ENCODE measurements at places on chromosomes 3 and 15.

DNA sequence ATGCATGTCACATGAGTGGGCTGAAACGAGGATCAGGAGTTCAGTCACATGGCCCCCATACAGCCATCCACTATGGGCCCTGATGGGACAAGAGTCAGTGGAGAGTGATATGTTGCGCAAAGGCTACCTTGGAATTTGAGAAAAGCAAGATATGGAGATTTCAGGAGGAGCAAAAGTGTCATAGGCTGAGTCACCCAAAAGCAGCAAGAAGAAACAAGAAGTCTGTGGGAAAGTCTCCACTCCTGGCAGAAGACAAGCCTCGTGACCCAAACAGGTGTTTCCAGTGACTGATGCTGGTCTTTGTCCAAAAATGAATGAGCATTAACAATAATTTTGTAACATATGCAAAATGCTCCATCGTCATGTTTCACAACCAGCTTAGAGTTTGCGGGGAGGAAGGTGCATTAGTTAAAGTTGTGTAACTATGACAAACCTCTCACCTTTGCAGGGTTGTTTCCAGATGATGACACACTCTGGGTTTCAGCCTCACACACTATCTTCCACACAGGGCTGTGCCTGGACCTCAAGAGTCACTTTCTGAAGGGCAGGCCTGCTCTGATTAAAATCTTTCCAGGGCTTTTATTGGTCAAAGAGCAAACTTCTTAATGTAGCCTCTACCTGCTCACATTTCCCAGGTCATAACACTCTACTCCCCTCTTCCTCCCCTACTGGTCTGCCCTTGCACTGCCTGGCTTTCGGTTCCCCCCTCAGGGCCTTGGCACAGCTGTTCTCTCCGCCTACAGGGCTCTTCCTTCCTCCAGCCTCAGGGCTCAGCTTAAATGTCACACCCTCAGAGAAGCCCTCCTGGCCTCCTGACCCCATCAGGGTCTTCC, 3.9 kb upstream of the DNASE1L3 start:
- DNase-seq = peak; percentile 23

GRCh38 chr15:71564217-71564616, 246.1 kb upstream of the NR2E3 start:
- no peak for DNase-seq

DNA sequence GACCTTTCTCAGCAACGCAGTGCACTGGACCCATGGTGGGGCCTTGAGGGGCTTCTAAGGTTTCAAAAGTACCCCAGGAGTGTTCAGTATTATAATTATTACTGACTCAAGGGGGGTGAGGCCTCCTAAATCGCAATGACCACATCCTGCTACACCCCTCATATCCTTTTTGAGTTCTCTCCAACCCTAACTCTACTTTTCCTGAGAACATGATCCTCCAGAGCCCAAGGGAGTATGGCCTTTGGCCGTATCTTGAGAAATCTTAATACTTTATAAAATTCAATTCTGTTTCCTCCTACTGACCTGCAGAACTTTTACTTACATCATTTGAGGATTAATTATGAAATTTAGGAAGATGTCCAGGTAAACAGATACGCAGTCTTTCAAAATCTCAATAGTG, 30.4 kb upstream of the RARRES1 start:
- no peak for DNase-seq

DNA sequence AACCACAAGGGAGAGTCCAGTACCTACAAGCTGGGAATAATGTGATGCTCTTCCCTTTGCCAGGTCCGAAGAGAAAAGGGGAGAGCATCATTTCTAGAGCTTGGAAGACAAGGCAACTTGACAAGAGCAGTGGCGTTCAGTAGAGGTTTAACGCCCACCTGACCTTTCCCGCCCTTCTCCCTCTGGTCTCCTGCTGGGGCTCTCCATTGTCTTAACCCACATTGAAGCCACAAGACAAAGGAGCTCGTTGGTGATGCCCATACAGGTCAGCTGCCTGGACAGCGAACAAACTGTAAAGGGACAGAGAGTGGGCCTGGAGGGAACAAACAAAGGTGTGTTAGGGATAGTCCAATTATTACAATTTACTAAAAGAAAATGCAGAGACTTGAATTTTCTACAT, 13.1 kb upstream of the DUT start:
- DNase-seq = peak; percentile 34

GRCh38 chr3:58697561-58697960, 31.0 kb upstream of the FAM3D start:
- no peak for DNase-seq

GRCh38 chr3:192422997-192423342, 304.4 kb downstream of the FGF12 start:
- no peak for DNase-seq

DNA sequence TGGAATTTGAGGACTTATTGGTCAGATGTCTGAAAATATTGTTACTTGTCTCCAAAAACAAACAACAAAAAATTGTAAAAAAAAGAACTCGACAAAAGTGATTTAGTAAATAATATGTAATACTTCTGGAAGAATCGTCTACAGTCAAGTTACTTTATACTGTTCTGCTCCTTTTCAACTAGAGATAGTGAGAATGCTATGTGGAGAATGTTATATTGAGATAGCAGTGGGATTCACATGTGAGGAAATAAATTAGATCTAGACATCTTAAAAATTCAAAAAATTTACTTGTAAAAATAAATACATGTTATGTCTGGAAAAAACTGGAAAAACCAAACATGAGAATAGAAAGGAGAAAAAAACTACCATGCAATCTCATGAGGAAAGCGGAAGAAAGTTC, 64.9 kb downstream of the SGO1 start:
- no peak for DNase-seq

DNA sequence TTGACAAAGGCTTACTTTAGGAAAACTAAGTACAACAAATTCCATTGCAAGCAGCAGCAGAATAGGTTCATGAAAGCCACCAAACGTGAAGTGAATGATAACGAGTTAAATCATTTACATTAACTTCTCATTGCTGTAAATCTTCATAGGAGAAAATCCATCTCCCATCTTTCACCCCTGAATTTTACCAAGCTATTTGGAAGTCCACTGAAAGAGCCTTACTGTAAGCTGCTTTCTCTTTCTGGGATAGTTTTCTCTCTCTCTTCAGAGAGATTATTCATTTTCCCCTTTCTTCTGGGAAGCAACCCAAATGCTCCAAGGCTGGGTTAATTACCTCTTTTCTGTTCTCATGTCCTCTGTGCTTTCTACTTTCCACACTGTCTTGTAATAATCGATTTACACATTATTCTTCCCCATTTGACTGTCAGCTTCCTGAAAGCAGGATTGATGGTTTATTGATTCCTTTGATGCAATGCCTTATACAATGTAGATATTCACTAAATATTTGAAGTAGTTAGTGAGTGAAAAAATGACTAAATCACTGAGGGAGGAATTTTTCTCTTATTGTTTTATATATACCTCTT, 914.3 kb upstream of the ARPP21 start:
- no peak for DNase-seq

- DNase-seq = peak; percentile 87
Observed at GRCh38 chr3:53375019-53375418, 27.7 kb upstream of the DCP1A start.

- peak; percentile 78 for DNase-seq
Observed at GRCh38 chr3:52518723-52519444, 14.8 kb downstream of the NT5DC2 start.

DNA sequence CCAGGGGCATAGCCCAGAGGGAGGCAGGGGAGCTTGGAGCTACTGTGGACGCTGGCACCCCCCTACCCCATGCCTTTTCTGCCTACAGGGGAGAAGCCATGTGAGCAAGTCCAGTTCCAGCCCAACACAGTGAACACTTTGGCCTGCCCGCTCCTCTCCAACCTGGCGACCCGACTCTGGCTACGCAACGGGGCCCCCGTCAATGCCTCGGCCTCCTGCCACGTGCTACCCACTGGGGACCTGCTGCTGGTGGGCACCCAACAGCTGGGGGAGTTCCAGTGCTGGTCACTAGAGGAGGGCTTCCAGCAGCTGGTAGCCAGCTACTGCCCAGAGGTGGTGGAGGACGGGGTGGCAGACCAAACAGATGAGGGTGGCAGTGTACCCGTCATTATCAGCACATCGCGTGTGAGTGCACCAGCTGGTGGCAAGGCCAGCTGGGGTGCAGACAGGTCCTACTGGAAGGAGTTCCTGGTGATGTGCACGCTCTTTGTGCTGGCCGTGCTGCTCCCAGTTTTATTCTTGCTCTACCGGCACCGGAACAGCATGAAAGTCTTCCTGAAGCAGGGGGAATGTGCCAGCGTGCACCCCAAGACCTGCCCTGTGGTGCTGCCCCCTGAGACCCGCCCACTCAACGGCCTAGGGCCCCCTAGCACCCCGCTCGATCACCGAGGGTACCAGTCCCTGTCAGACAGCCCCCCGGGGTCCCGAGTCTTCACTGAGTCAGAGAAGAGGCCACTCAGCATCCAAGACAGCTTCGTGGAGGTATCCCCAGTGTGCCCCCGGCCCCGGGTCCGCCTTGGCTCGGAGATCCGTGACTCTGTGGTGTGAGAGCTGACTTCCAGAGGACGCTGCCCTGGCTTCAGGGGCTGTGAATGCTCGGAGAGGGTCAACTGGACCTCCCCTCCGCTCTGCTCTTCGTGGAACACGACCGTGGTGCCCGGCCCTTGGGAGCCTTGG, 5.6 kb downstream of the CIB1 start:
- no peak for DNase-seq

- no peak for DNase-seq
Observed at GRCh38 chr3:126982126-126982470, 817 bp upstream of the PLXNA1 start.

GRCh38 chr3:177852001-177852807, 654.9 kb upstream of the TBL1XR1 start:
- DNase-seq = no peak

DNA sequence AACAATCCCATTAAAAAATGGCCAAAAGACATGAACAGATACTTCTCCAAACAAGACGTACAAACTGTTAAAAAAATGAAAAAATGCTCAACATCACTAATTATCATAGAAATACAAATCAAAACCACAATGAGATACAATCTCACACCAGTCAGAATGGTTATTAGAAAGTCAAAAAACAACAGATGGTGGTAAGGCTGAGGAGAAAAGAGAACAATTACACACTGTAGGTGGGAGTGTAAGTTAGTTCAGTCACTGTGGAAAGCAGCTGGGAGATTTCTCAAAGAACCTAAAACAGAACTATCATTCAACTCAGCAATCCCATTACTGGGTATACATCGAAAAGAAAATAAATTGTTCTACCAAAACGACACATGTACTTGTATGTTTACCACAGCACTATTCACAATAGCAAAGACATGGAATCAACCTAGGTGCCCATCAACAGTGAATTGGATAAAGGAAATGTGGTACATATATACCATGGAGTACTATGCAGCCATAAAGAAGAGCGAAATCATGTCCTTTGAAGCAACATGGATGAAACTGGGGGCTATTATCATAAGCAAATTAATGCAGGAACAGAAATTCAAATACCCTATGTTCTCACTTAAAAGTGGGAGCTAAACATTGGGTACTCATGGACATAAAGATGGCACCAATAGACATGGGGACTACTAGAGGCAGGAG, 51.5 kb downstream of the MYO1E start:
- DNase-seq = no peak

DNA sequence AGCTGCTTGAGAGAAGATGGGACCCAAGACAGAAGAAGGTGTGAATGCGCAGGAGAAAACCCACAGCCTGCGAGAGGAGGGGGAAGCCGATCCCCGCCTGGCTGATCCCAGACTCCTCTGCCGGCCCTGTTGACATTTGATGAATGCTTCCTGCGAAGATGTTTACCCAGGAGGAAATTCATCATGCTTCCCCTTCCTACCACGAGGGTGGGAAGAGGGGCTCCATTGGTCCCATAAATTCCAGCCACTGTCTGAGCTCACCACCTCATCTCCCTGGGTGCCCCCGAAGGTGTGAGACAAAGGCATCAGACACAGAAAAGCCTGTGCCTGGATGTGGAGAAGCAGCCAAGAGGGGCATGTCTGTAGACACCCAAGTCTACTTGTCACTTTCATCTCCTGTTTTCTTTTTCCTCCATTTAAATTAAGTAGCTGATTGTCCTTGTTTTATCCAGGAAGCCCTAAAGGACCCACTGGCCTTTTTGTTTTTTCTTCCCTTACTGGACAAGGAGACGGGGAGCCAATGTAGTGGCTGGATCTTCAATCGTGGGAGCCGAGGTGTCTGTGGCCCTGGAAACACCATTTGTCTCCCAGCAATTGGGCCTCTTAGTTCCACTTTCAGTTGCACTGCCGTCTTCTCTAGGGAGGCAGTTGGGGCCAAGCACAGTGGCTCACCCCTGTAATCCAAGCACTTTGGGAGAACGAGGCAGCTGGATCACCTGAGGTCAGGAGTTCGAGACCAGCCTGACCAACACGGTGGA, 95.3 kb upstream of the HES1 start:
- no peak for DNase-seq

DNA sequence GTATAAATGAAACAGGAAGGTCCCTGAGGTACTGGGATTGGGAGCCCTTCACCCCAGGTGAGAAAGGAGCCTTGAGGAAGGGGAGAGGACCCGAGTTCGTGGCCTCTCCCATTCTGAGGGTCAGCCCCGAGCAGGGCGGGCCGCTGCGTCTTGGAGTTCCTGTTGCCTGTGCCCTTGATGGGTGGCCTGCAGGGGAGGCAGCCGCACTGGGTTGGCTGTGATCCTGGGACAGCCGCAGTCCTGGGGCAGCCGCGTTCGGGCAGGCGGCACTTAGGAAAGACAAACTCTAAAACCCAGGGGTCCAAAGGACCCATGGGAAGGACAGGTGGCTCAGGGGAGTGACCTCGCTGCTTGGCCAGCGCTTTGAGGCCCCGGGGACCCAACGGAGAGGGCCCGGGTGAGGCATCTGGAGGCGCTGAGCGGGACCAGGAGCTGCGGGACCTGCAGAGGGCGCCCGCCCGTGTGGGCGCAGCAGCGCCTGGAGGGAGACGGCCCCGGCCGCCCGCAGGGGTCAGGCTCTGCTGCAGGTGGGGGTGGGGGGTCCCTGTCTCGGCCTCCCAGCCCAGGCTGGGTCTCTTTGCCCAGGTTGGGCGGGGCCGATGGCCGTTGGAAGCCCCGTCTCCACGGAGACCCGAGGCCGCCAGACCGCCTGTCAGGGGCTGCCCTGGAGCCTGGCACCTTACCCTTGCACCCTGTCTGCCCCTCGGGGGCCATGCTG, 65.1 kb downstream of the HMCES start:
- DNase-seq = peak; percentile 75

- no peak for DNase-seq
Observed at GRCh38 chr3:192935441-192935840, 17.8 kb upstream of the MB21D2 start.

DNA sequence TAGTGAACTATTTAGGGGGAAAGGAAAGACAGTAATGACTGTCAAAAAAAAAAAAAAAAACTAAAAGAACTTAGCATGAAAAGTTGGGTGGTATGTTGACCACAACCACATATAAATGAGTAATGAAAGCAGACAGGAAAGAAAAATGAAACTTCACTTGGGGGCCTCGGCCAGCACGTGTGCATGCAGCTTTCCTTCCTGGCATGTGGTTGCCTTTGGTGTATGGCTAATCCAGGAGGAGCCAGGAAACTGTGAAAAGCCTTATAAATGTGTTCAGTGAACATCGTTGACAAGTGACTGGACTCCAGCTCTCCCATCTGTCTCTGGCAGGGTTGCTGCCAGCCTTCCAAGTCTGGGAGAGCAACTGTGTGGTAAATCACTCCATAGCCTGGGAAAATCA, 195.1 kb downstream of the DTWD1 start:
- DNase-seq = no peak

GRCh38 chr15:85097250-85097649, 115.6 kb downstream of the PDE8A start:
- DNase-seq = no peak
